Activated naive CD4-positive, alpha-beta T cell treated with anti-CD3 and anti-CD28 coated beads for 36 hours (primary cell): ENCODE measurements at places on chromosomes 6 and 20.
A peak's percentile ranks its signal among the peaks of the same experiment; 100 is the strongest.

DNA sequence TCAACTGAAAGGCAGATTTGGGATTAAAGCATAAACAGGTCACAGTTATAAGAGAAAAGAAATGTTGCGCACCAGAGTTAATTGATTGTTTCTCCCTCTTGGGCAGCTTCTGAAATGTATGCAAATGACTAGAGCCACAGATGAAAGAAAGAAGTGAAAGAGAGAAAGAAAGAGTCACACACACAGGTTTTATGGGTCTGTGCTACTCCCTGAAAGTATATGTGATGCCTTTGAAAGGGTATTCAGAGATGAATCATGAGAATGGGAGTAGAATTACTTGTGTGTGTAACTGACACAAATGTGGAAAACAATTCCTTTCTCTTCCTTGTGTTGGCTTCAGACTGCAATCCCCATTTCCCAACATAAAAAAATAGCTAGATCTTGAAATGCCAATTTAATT, 196.9 kb downstream of the FOXA2 start:
- H3K27me3 ChIP-seq, result no peaks in the 10 kb centered on the region
- H3K36me3 ChIP-seq, result no peaks in the 10 kb centered on the region
- H3K4me3 ChIP-seq, result no peak overlapping the region

GRCh38 chr6:169799474-169799926, 48.1 kb downstream of the ERMARD start:
- no peak overlapping the region for H3K4me3 ChIP-seq
- DNase-seq, result no peak
- peaks cover 18% of the 10 kb centered on the region for H3K4me1 ChIP-seq

DNA sequence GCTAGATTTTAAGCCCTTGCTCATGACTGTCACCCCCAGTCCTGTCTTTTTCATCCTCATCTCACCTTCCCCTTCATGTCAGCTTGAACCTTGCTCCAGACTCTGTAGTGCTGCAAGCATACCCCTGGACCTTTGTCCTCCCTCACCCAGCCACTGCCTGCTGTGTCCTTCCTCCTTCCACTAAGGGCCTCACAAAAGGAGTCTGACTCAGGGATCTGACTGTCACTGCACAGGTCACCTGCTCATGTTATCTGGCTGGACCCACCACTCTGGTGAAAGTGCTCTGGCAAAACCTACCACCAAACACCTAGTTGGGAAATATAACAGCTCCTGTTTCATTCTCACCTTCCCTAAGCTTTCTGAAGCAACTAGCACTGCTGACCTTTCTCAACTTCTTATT, 151.4 kb downstream of the INSM1 start:
- no peak for DNase-seq
- no peak overlapping the region for H3K4me3 ChIP-seq
- peaks cover 53% of the 10 kb centered on the region for H3K36me3 ChIP-seq
- H3K27me3 ChIP-seq, result no peaks in the 10 kb centered on the region
- H3K4me1 ChIP-seq, result no peaks in the 10 kb centered on the region

- peaks cover 71% of the 10 kb centered on the region for H3K4me1 ChIP-seq
- H3K27me3 ChIP-seq, result no peaks in the 10 kb centered on the region
- peak overlapping the region; percentile 14 for H3K27ac ChIP-seq
- no peaks in the 10 kb centered on the region for H3K36me3 ChIP-seq
- no peak overlapping the region for H3K4me3 ChIP-seq
These were observed 29.3 kb downstream of the SCML4 start for GRCh38 chr6:107794771-107795170.

DNA sequence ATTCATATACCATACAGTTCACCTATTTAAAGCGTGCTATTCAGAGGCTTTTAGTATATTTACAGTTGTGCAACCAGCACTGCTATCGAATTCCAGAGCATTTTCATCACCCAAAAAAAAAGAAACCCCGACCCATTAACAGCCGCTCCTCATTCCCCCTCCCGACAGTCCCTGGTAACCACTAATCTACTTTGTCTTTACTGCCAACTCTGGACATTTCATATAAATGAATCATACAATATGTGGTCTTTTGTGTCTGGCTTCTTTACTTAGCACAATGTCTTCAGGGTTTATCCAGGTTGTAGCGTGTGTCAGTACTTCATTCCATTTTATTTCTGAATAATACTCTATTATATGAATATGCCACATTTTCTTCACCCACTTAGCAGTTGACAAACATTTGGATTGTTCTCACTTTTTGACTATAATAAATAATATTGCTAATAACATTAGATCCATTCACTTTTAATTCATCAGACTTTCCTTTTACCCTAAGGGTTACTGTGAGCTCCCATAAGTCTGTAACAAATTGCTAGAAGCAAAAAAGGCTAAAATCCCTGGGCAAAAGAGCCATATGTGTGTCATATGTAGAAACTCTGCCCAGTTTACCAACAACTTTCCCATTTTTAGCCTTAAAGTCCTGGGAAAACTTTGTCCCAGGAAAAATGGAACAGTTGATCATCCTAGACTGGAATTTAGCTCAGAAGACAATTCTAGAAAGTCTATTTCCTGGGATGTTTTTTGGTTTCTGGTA, 23.2 kb upstream of the ROS1 start:
- no peaks in the 10 kb centered on the region for H3K4me1 ChIP-seq
- H3K4me3 ChIP-seq, result no peak overlapping the region
- peaks cover 13% of the 10 kb centered on the region for H3K27me3 ChIP-seq
- H3K36me3 ChIP-seq, result no peaks in the 10 kb centered on the region

GRCh38 chr6:52020945-52021570, 66.4 kb downstream of the PKHD1 start:
- H3K4me3 ChIP-seq, result no peak overlapping the region
- H3K36me3 ChIP-seq, result no peaks in the 10 kb centered on the region
- no peak for DNase-seq
- H3K27me3 ChIP-seq, result peaks cover 6% of the 10 kb centered on the region

GRCh38 chr20:36115925-36116324, 38.6 kb upstream of the EPB41L1 start:
- no peak for DNase-seq
- H3K36me3 ChIP-seq, result no peaks in the 10 kb centered on the region
- H3K4me1 ChIP-seq, result no peaks in the 10 kb centered on the region
- no peak overlapping the region for H3K4me3 ChIP-seq

DNA sequence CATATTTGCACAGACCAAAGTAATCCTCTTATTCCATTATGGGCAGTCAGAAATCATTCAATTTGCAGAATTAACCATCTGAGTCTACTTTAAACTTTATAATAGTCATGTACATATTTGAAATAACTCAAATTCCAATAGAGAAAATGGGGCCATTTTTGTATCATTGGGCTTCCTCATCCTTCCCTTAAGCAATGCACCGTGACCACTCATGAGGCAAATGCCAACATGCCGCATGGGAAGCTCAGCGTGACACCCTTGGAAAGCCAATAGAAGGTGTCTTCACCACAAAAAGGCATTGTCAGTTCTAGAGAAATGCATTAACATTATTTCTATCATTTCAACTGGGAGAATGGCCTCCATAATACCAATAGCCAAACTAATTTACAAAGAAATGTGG, 38.5 kb downstream of the SIM1 start:
- H3K4me1 ChIP-seq, result no peaks in the 10 kb centered on the region
- no peak for DNase-seq
- H3K36me3 ChIP-seq, result no peaks in the 10 kb centered on the region
- H3K27me3 ChIP-seq, result peaks cover 19% of the 10 kb centered on the region

GRCh38 chr20:48187851-48188250, 402.6 kb upstream of the SULF2 start:
- DNase-seq, result no peak
- H3K4me1 ChIP-seq, result no peaks in the 10 kb centered on the region
- H3K27ac ChIP-seq, result no peak overlapping the region
- H3K4me3 ChIP-seq, result no peak overlapping the region
- H3K36me3 ChIP-seq, result no peaks in the 10 kb centered on the region

DNA sequence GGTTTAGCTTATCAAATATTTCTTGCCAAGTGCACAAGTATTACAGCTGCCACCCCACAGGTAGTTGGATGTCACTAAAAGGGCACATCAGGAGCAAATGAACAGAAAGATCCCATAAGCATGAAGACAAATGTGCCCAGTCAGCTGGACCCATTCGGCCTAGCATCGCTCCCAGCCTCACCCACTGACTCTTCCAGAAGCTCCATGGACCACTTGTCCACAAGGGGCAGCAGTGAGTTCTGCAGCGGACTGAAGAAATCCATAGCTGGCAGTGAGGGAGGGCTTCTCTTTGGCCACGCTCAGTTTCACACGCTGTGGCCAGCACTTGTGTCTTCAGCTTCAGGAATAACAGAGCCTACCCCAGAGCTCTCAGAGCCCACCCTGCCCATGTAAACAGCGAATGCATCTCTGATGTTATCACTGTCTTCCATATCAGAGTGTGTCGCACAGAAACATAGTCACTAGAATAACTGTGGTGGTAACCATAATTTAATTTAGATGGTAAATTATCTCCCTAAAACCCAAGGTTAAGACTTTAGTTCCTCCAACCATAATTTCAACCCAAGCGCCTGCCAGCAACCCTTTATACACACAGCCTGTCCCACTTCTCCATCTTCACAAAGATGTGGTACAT, 15.8 kb downstream of the CGA start:
- H3K36me3 ChIP-seq, result no peaks in the 10 kb centered on the region
- no peaks in the 10 kb centered on the region for H3K4me1 ChIP-seq
- H3K27me3 ChIP-seq, result peaks cover 24% of the 10 kb centered on the region
- H3K27ac ChIP-seq, result no peak overlapping the region
- peak; percentile 69 for DNase-seq
- H3K4me3 ChIP-seq, result no peak overlapping the region

DNA sequence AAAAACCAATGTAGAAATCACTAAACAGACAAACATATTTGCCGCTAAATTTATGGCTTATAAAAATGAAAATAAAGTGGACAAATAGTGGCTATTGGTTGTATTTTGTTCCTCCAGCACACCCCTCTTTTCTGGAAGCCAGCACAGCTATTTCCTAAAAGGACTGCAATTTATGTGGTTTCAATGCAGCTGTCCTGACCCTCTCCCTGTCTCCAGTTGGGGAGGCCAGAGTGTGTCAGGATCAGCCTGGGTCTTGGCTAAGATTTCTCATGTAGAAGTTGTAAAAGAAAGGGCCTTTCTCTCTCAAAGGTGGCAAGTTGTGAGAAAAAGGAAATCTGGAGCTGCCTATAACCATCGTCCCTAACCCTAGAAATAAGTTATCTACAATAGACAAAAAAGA, 165.6 kb downstream of the ALDH8A1 start:
- H3K4me3 ChIP-seq, result no peak overlapping the region
- H3K4me1 ChIP-seq, result no peaks in the 10 kb centered on the region
- H3K27ac ChIP-seq, result no peak overlapping the region
- no peak for DNase-seq

DNA sequence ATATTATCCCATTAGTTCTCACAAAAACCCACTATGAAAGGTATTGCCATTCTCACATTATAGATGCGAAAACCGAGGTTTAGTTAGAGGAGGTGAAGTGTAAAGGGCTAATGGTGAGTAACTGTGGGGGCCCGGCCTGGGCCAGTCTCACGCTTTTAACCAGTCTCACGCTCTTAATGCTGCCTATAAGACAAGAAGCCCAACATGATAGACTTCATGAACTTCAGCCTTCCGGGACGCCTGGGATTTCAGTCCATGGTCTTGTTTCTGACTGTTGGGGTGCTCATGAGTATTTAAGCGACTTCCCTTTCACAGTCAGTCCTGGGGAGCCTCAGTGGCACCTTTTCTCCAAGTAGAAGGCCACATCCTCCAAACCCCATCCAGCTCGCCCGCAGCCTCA, 31.7 kb downstream of the AGPAT4 start:
- no peak overlapping the region for H3K4me3 ChIP-seq
- H3K27me3 ChIP-seq, result no peaks in the 10 kb centered on the region
- H3K36me3 ChIP-seq, result peaks cover 5% of the 10 kb centered on the region
- no peak for DNase-seq

GRCh38 chr6:17001188-17001587, 100.7 kb upstream of the STMND1 start:
- no peaks in the 10 kb centered on the region for H3K4me1 ChIP-seq
- no peak overlapping the region for H3K4me3 ChIP-seq
- no peaks in the 10 kb centered on the region for H3K36me3 ChIP-seq
- H3K27ac ChIP-seq, result no peak overlapping the region

DNA sequence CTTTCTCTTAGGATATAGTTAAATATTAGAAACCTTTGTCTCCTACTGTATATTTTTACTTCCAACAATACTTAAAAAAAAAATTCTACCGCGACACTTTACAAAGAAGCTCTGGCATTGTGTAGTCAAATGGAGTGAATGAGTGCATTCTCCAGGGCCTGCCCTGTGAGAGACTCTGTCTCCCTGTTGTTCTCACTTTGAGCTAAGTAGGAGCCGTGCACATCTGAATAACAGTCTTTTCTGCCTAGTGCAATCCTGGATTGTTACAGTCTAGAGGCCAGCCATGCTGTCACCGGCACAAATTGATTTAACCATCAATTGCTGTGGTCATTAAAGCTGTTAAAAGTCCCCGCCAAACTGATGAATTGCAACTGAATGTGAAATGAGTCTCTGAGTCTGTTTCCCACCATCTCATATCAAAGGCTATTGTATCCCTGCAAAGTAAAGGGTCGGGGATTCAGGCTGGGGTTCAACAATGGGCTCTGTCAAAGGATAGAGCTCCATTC, 156.0 kb downstream of the RFPL4B start:
- no peaks in the 10 kb centered on the region for H3K27me3 ChIP-seq
- H3K4me1 ChIP-seq, result no peaks in the 10 kb centered on the region
- DNase-seq, result no peak
- H3K36me3 ChIP-seq, result no peaks in the 10 kb centered on the region

DNA sequence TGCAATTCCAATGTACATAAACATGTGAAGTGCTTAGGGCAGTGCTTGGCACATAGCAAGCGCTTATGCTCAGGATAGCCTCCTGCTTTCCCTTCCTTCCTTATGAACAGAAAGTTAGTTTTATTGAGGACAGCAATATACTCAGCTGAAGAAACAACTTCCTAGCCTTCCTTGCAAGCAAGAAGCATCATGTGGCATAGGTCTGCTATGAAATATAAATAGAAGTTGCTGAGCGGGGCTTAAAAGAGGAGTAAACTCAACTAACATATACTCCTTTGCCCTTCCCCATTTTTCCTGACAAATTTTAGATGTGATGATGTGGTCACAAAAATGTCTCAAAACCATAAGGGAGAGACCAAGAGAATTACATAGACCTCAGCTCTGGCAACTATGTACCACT, 98.9 kb downstream of the KIF16B start:
- peaks cover 3% of the 10 kb centered on the region for H3K36me3 ChIP-seq
- H3K4me1 ChIP-seq, result peaks cover 8% of the 10 kb centered on the region
- H3K27ac ChIP-seq, result no peak overlapping the region

DNA sequence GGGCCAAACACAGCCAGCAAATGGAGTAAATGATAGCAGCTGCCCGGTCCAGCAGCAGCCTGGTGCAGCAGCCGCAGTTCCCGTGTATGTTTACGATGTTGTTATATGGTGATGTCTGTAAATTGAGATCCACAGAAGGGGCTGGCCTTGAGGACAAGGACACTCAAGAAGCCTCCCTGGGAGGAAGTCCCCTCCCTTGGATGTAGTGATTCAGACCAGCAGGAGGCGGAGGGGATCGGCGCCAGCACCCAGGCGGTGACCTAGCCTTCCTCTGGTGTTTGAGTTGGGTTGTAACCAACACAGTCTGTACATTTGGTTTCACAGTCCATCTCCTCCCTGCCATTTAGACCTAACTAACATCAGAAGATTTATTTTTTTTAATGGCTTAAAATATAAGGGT, 187.8 kb downstream of the SYNDIG1 start:
- no peak overlapping the region for H3K4me3 ChIP-seq
- H3K4me1 ChIP-seq, result no peaks in the 10 kb centered on the region
